ENCODE measurements at places on chromosomes 1 and 21.

GRCh38 chr1:226603022-226603857, 54.7 kb downstream of the STUM start:
- no peak for DNase-seq

DNA sequence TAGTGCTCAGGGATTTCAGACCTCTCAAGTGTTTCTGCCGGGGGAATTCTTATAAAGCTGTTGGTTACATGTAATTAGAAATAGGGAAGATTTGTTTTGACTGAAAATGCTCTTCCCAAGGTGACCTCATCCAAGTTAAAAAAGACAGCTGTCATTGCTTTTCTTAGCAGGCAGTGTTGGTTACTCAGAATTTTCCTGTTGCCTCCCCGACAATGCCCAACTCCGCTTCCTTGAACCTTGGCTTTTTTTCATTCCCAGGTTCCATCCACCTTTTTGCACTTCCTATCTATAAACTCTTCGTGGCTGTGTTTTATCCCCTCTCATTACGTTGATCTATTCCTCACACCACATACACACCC, 825 bp upstream of the DPH5 start:
- no peak for DNase-seq

DNA sequence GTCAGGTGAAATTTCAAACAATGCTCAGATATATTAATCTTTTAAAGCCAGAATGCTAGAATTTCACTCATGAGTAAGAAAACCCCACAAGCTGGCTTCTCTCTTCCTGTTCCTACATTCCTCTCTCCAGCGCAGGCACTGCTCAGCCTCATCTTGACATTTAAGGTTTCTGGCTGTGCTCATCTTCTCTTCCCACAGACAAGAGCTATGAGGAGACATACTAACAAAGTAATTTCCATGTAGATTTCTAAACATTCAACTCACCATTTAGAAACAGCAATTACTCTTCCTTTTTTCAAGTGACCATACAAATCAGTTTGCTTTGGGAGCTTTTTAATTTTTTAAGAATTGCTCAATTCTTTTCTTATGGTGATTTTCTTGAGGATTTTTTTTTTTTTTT, 7.8 kb upstream of the LRRC8D start:
- DNase-seq: no peak

DNA sequence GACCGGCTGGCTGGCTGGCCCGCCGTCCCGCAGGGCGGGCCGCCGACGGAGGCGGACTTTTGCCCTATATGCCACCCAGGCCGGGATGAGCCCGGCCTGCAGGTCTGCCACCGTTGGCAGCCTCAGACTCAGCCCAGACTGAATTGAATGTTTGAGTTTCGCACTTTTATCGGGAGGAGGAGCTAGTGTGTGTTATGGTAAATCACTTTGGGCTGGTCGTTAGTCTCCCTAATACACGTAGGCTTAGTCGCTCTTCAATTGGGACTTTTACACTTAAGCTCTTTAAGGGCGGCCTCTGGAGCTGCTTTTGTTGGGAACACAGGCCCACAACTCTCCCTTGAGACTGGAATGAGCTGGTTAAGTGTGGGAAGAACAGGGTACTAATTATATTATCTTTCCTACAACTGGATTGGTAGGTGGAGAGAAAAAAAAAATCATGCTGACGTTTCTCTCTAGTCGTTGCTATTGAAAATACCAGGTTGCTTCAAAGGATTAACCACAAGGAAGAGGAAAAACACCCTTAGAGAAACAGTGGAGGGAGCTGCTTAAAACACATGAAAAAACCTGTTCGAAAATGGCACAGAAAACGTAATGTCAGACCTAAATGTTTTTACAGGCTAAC, 1.4 kb upstream of the IRF2BP2 start:
- DNase-seq: no peak

GRCh38 chr1:2303016-2303775, 75.1 kb downstream of the SKI start:
- no peak for DNase-seq

GRCh38 chr1:193519922-193520321, 333.5 kb upstream of the B3GALT2 start:
- no peak for DNase-seq

- DNase-seq: no peak
These were observed 241.3 kb downstream of the PLA2G4A start for GRCh38 chr1:187070076-187070475.

DNA sequence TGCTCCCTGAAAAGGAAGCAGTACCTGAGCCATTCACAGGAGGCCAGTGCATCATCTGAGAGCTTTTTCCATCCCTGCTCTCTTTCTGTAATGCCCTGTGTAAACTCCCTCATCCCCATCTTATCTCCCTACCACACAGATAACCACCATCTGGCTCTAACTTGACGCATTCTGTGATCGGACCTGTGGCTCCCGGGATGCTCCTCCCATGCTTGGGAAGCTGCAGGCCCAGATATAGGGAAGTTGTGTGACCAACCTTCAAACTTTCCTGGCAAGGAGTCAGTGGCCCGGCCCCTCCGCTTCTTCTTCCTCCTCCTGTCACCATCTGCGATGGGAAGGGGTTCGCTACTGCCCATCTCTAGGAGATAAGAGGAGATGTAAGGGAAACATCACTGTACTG, 21.1 kb downstream of the MKNK1 start:
- no peak for DNase-seq

- no peak for DNase-seq
These were observed 249.9 kb downstream of the FMN2 start for GRCh38 chr1:240341365-240342250.

DNA sequence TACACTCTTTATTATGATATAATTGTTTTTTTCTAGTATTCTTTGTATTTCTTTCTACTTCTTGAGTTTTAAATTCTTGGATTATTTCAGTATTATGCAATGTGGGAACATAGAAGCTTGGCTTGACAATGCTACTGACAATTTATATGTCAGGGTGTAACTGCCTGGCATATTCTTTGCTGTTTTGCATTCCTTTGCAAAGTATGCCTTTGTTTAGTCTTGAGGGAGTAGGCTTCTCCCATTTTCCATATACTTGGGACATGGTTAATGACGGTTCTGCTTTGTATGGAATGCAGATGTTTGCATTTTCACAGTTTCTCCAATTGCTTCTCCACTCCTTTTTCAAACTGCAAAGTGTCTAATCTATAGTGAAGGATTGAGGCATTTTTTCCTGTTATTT, 109.8 kb downstream of the HMCN1 start:
- no peak for DNase-seq

DNA sequence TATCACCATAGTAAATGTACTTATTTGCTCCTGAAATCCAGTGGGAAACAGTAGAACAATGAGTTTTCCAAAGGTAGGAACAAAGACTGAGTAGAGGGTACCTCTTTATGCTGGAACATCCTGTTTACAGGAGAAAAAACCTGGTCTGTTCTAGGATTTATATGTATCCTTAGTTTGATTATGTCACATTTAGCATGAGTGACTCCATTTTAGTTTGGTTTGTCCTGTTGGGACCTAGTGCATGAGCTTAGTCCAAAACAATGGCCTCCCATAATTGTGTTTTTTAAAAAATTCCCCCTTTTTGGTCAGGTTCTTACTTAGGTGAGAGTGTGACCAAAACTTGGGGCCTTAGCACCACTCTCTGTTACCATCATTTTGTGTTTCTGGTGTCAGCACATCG, 3.5 kb upstream of the MRPL55 start:
- no peak for DNase-seq

DNA sequence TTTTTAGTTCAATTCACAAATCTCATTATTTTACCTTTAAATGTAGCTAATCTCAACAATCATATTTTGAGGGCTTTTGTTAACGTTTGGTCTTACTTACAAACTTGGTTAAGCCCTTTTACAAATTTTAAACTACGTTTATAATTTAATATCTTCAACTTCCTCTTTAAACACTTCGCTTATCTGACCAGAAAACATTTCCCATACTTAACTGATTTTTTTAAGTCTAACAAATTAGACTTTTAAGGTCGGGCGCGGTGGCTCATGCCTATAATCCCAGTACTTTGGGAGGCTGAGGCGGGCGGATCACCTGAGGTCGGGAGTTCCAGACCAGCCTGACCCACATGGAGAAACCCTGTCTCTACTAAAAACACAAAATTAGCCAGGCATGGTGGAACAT, 300.9 kb downstream of the LMX1A start:
- DNase-seq: no peak

GRCh38 chr1:85438353-85438752, 26.6 kb downstream of the DDAH1 start:
- DNase-seq: no peak

DNA sequence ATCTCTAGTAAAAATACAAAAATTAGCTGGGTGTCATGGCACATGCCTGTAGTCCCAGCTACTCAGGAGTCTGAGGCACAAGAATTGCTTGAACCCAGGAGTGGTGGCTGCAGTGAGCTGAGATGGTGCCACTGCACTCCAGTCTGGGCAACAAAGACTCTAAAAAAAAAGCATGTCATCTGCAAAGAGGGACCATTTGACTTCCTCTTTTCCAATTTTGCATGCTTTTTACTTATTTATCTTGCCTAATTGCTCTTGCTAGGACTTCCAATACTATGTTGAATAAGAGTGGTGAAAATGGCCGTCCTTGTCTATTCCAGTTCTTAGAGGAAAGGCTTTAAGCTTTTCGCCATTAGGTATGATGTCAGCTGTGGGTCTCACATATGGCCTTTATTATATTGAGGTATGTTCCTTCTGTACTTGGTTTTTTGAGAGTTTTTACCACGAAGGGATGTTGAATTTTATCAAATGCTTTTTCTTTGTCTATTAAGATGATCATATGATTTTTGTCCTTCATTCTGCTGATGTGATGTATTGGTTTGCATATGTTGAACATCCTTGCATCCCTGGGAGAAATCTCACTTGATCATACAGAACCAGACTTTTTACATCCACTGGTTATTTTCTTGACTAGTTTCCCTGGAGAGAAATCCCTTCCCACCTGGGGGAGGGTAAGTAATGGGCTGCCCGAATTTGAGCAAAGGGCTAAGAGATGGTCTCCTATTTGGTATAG, 17.0 kb upstream of the RAP1GAP start:
- no peak for DNase-seq

GRCh38 chr1:230937371-230937770, 41.3 kb downstream of the TTC13 start:
- no peak for DNase-seq

DNA sequence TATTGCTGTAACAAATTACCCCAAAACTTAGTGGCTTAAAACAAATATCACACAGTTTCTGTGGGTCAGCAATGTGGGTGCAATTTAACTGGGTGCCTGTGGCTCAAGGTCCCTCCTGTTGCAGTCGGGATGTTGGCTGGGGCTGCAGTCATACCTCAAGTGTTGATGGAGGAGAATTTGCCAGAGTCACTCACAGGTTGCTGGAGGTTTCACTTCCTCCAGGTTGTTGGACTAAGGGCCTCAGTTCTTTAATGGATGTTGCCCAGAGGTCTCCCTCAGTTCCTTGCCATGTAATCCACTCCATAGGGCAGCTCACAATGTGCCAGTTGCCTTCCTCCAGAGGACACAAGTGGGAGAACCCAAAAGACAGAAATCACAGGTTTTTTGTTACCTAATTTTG, 2.5 kb upstream of the TAF13 start:
- DNase-seq: no peak

- DNase-seq: no peak
These were observed 62.8 kb downstream of the XCL2 start for GRCh38 chr1:168480997-168481396.

GRCh38 chr1:100456880-100457279, 81.1 kb upstream of the GPR88 start:
- DNase-seq: no peak

DNA sequence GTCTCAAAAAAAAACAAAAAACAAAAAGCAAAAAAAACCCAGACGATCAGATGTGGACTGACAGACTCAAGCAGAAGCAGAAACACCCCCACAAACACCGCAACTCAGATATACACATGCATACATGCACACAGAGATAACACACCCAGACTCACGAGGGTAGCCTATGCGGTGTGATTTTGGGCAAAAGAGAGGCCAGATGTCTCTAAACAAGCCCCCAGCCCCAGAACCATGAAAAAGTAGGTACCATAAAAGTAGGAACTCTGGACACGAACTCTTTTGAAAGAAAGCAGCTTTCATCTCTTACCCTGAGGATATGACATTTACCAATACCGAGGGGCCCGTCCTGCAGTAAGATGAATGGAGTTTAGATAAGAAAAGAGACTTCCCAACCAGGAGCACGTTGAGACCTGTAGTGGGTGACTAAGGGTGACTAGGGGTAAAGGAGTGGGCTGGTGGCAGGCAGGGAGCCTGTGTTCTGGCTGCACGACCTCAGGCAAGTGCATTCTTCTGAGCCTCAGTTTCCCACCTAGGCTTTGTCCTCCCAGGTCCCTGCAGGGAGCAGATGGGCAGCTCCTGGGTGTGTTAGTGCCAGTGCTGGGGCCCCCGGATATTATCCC, 1.5 kb upstream of the TINAGL1 start:
- no peak for DNase-seq

DNA sequence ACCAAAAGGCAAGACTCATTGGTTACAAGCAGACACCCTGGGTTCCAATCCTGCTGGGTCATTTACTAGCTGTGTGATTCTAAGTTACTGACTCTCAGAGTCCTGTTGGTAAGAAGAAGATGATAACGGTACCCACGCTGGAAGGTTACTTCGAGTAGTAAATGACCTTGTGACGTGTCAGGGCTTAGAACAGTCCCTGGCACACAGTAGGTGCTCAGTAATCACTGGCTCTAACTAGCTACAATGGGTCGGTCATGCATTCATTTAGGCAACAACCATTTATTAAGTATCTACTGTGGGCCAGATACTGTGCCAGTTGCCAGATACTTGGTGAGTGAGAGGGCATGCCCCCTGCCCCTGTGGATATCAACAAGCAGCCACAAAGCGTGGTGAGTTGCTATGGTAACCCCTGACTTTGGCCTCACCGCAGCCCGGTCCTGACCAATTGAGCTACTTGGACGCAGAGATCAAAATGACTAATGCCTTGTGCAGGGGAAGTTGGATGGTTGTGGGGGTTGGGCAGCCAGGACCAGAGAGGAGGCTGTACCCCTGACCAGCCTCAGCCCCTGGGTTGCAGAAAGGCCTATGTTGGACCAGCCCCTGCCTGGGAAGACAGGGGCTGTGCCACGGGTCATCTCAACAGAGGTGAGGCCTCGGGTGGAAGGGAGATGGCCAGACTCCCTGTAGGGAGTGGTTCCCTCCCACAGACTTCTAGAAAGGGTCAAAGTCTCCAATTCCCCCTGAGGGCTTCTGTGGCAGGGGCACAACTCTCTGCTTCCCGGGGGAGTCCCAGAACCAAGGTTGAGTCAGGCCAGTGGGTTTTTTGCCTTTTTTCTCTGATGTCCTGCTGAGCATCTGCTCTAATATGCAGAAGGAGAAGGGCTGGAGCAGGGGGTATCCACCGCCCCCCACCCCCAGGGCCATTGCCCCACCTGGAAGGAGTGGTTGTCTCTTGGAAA, 16.0 kb downstream of the DHRS3 start:
- no peak for DNase-seq

- no peak for DNase-seq
These were observed 509.7 kb downstream of the AJAP1 start for GRCh38 chr1:5164158-5164557.

- DNase-seq: no peak
These were observed 83.6 kb downstream of the LRRC8D start for GRCh38 chr1:89904219-89904980.

GRCh38 chr1:196361112-196361714, 247.0 kb downstream of the KCNT2 start:
- DNase-seq: no peak

- DNase-seq: no peak
These were observed 392.2 kb downstream of the VAV3 start for GRCh38 chr1:107572674-107573211.

GRCh38 chr21:38619480-38619879, 121.2 kb upstream of the ERG start:
- DNase-seq: no peak

GRCh38 chr1:112308716-112309115, 87.3 kb upstream of the CTTNBP2NL start:
- no peak for DNase-seq
